ENCODE measurements at places on chromosomes 6 and 20.

GRCh38 chr6:24901698-24902328 lies 33.9 kb downstream of the RIPOR2 start:
- no peak for DNase-seq

DNA sequence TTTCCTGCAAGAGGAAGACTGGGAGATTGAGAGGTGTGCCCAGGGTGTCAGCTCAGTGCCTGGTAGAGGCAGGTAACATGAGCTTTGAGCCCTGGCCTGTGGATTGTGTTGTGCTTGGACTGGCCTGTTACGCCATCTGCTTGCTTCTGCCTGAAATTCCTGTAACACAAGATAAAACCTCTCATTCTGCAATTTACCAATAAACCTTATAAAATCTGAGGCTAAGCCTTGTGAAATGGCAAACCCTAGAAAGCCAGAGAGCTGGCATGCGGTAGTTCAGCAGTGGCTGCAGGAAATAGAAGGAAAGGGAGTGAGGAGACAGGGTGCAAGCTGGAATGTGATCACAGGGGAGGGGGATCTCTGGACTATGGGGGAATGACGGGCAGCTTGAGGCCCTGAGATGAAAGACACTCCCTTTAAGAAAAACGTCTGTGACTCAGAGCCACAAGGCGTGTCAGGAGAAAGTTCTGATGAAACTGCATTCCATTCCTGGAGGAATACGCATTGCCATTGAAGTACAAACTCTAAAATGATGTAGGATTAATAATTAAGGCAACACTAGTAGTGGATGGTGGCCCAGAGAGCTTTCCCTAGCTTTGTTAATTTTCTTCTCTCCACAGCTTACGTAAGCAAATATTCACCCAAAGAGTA lies 26.3 kb upstream of the TFAP2A start:
- DNase-seq: peak; percentile 50

- DNase-seq: no peak
Observed at GRCh38 chr6:107879941-107880340, 55.8 kb upstream of the SCML4 start.

DNA sequence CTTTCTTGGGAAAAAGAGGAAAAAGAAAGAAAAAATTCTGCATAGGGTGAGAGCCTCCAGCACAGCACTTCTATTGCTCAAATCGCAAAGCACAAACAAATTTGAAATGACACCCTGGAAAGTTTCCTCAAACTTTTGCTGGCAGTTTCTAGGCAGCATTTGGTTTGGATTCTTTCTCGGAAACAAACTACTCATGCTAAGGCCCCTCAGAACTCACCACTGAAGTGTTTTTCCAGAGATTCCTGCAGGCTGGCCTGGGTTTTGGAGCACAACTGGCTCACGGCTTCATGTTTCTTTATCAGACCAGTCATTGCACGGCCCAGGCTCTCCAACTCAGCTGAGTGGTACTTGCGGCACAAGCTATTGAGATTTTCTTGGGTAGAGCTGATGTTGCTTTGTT lies 237.8 kb downstream of the SYNE1 start:
- DNase-seq: no peak

GRCh38 chr6:85298553-85298952 lies 151.3 kb upstream of the NT5E start:
- DNase-seq: no peak

GRCh38 chr20:57208198-57208597 lies 58.2 kb downstream of the BMP7 start:
- DNase-seq: no peak

DNA sequence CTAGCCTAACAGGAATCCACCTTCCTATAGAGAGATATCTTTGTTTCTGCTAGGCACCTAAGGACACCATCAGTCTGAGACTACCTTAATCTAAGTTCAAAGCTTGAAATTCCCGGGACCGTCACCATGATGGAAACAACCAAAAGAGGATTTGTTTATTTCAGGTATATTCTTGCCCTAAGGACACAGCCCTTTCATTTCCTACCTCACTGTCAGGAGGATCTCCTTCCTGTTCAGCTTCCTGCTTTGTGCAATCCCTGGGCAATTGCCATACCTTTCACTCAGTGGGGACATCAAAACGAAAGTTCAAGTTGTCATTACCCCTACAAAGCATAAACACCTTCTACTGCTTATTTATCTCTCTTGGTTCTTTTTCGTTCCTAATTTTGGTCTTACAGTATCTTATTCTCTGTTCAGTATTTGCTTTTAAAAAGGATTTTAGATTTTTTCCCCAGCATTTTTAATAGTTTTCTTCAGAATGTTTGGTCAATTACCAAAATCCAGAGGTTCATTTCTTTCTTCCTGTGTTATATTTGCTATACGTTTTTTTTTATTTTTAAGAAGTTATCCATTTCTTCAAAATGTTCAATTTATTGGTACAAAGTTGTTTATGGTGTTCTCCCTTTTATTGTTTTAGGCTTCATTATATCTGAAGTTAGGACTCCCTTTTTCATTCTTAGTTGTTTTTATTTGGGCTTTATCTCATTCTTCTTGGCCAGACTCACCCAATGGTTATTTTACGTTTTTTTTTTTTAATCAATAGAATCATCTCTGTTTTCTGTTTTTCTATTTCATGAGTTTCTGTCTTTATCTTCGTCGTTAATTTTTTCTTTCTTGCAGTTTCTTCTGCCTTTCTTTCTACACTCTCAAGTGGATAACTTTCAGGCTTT lies 13.0 kb upstream of the TBPL1 start:
- DNase-seq: no peak

- DNase-seq: no peak
Observed at GRCh38 chr6:35195120-35195780, 18.5 kb upstream of the SCUBE3 start.

DNA sequence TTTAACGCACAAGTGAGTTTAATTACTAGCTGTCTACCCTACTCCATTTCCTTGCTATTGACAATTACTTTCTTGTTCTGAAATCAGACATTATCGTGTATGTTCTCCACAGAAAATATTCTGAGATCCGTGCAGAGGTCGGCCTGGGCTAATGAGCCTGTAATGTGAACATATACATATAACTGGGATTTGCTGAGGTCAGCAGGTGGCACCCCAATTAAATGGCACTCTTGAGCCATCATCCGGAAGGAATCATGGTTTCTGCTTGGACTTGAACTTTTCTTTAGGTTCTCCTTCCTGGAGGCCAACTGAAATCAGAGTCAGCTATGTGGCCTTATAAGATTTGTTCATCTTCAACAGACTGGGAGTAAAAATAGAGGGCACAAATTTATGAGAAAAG lies 3.6 kb downstream of the HLA-DQB1 start:
- DNase-seq: no peak

DNA sequence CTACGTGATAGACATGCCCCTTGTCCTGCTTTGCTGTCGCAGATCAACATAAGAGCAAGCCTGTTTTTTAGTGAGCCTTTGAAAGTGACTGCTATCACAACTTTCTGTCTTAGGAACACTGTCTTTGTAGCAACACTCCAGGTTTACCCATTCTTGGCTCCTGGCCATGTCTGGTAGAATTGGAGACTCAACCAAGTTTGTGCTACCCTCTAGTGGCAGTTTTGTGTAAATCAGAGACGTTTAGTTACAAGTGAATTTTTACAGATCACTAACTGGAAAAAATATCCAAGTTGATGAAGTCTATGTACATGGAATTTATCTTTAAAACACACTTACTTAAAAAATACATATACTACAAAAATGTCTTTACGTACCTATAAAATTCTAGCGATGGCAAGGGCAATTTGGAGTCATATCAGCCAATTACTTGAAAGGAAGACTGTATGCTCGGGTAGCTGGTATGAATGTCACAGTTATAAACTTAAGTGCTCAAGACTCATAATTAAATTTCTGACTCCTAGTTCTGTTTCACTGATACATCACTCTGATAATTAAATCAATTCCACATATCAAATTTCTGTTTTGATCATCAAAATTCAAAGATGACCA lies 101.4 kb downstream of the ADGB start:
- peak; percentile 93 for DNase-seq

GRCh38 chr6:20474874-20475542 lies 59.2 kb upstream of the CDKAL1 start:
- peak; percentile 4 for DNase-seq

DNA sequence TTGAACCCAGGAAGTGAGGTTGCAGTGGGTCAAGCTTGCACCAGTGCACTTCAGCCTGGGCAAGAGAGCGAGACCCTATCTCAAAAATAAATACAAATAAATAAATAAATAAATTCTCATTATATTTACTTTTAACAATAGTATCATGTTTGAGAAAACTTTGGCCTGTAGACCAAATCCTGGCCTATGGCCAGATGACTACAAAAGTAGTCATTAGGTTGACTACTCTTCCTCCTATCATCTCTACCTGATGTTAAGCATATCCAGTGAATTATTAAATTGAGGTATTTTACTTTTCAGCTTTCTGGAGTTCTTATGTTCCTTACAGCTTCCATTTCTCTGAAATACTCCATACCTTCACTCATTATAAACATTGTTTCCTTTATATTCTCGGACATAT lies 280.6 kb downstream of the LAMA2 start:
- no peak for DNase-seq

DNA sequence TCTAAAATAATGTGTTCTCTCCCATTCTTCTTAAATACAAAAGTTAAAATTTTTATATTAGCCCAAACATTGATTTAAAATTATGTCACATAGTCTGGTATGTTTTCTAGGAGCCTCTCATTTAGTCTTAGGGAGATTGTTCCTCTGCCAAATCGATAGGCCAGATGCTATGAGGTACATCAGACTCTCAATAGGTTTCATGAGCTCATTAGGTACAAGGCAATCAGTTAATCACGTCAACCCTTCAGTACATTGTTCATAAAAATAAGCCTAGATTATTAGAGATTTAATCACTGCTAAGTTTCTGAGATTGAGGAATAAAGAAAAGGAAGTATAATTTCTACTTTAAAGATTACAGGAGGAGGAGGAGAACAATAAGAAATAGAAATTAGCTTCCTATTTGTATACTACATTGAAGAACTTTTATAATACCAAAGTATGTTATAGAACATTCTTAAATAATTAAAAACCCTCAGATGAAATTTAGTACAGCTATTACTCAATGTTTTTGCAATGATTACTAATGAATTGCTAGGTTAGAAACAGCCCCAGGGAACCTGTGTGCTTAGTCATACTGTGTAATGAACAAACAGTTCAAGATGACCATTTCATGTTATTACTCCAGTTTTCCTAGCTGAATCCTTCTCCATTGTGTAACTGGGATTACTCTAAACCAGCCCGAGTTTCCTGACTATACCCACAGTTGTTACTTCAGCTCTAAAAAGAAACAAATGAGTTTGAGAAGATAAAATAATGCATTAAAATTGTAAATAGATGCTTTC lies 117.0 kb downstream of the BMP5 start:
- peak; percentile 37 for DNase-seq

- DNase-seq: no peak
Observed at GRCh38 chr6:32484614-32484998, 44.9 kb downstream of the HLA-DRA start.

DNA sequence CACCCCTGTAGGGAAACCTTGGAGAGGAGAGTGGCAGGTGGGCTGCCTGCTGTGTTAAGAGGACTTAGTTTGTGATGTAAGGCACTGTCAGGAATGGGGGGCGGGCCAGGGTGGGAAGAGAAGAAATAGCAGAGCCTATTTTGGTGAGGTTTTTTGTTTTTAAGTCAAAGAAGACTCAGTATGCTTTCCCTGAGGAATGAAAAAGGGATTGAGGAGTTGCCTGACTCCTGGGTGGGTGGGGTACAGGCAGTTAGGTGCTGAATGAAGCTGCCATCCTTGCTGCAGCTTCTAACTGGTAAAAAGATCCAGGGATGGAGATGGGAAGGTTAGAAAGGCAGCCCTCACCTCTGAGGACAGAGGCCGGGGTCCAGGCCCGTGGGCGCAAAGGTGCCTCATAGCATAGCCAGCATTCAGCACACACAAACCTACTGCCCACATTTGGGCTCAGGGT lies 37.9 kb downstream of the PLCG1 start:
- no peak for DNase-seq

DNA sequence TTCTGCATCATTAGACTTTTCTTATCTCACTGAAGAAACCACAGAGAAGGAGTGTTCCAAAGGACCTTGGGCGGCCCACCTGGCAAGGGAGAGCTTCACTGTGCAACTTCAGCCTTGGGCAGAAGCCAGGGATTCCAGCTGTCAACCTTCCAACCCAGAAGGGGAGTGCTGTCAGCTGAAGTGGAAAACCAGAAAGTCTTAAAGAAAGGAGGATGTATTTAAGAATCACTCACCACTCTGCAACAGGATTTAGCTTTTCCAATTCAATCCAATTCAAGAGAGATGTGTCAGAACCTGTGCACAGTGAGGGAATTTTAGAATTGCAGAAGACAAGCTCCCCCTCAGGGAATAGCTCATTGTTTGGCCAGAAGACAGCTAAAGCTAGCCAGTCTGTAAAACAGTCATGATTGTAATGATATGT lies 553.7 kb downstream of the CD83 start:
- no peak for DNase-seq

GRCh38 chr20:20261159-20261558 lies 106.7 kb upstream of the INSM1 start:
- DNase-seq: peak; percentile 78

DNA sequence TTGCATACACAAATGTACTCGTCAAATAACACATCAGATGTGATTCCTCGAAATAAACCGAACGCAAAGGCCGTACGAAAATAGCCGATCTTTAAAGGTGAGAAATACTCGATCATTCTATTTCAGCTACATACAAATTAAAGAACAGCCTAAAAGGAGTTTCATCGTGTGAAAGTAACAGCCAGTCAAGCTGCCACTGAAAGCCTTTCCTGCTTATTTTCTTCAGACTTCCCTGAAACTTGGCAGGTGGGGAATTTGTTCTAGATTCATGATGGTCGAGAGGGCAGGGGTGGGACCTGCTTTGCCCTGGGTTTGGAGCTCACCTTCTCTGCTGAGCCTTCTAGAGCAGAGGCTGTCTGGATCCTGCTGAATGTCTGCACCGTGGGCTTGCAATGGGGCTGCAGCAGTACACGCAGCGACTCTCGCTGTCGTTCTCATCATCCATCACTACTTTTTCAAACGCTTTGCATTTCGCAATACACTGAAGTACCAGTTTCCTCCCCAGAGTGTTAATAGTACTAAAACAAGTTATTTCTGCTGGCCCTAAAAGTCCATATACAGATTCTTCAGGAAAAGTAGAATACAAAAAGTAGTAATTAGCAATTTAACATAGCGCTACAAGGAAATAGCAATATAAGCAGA lies 16.2 kb downstream of the FOXC1 start:
- DNase-seq: no peak

DNA sequence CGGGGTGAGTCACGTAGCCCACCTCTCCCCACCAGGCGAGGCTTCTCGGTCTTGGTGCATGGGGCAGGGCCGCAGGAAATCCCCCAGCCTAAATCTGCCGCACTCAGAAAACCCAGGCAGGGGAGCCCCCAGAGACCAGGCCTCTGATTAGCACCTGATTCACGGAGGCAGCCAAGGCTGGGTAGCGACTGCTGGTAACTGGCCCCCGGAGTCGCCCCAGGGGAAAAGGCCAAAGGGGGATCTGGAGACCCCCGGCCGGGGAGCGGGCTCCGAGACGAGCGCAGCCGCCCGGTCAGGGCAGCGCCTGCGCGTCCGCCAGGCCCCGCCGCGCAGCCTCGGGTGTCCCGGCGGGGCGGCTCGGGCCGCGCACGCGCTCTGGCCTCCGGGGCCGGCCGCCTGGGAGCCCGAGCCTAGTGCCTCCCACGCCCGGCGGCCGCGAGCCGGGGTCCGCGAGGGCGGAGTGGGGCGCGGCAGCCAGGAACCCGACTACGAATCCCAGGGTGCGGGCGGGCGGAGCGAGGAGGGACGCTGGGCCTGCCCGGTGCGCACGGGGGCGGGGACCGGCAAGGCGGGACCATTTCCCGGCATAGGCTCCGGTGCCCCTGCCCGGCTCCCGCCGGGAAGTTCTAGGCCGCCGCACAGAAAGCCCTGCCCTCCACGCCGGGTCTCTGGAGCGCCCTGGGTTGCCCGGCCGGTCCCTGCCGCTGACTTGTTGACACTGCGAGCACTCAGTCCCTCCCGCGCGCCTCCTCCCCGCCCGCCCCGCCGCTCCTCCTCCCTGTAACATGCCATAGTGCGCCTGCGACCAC lies at the start of gene DUSP22:
Gene DUSP22, plus strand, starts transcription at position 791 of the 809 bp plus-strand sequence. CDS start 53 bp downstream, outside the sequence.
- no peak for DNase-seq
